ENCODE measurements at places on chromosomes 3 and 15. TPM values are rescaled to one million over a fixed set of nuclear protein-coding genes. Genes with fewer than 3 reads are reported as not detected.

GRCh38 chr3:153028381-153028780 is 133.6 kb upstream of the RAP2B start:
- no peak for DNase-seq

- no peak for DNase-seq
These were observed 12.6 kb downstream of the PLCL2 start for GRCh38 chr3:16897254-16897926.

DNA sequence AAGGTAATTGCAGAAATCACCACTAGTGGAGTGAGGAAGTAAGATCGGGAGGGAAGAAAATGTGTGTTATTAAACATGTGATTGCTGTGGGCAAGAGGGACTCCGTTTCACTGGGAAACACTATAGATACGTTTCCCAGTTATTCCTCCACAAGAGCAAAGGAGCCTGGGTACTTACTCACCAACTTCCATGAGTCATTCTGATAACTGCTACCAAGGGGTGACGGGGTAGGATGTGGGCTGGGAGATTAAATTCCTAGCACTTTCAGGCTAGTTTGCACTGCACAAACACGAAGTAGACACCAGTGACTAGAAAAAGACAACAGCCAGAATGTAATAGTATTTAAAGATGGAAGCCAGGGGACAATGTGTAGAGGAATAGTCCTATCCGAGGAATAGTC is 812.9 kb upstream of the CFAP20DC start:
- no peak for DNase-seq

DNA sequence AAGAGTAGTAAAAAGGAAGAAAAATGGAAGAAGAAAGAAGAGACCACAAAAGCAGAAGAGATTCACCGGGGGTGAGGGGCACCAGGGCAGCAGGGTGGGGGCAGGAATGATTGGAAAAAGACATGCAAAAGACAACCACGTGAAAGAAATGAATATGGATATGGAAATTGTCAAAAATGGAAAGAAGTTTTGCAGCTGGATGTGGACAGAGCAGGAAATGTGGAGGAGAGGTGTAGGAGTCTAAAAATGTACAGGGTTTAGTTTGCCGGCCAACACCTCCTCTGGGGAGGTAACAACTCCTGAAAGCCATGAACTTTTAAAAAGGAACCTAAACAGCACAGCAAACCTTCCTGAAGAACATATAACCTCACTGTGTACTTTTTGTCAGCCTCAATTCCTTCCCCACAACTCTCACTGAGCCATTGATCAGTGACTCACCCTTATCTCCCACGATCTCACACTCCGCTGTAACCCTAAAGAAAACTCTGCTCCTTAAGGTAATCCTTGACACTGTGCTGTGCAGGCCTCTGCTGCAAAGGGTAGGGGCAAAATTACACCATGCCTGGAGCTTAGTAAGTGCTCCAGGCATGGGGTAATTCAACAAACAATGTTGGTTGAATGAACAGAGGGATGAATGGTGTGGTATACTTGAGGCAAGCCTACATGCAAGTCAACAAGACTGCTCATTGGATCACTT is 100.2 kb upstream of the BOC start:
- no peak for DNase-seq

- no peak for DNase-seq
These were observed 110.8 kb downstream of the BBX start for GRCh38 chr3:107633327-107634098.

DNA sequence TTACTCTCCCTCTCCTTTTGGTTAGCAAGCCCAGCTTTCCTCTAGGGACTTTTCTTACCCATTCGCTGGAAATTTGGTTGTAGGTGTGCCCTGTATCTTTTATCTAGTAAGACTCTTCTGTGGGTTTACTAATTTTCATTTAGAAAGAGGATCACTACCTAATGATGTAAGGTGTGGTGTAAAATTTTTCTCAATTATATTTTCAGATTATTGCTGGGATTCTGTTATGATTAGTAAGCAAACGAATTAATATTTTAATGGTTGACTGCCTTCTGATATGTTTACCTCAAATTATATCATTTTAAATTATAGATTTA is 28.5 kb downstream of the PLCL2 start:
- DNase-seq, result no peak

The SLCO2A1 gene
- polyA plus RNA-seq, result 27.5 TPM

Measured in renal pelvis (tissue), 12 donors.